ENCODE measurements at places on chromosomes 2 and 18. TPM values are rescaled to one million over a fixed set of nuclear protein-coding genes. Genes with fewer than 3 reads are reported as not detected.
A peak's percentile ranks its signal among the peaks of the same experiment; 100 is the strongest.

The AMER3 gene
- not detected for total RNA-seq

The ATOH8 gene
- 53.0 TPM for total RNA-seq

The EGR4 gene
- not detected for total RNA-seq

The VWC2L gene
- total RNA-seq: not detected

The MAP3K19 gene
- not detected for total RNA-seq

The SCN3A gene
- total RNA-seq: 5.2 TPM

The SERPINB3 gene
- total RNA-seq: not detected

DNA sequence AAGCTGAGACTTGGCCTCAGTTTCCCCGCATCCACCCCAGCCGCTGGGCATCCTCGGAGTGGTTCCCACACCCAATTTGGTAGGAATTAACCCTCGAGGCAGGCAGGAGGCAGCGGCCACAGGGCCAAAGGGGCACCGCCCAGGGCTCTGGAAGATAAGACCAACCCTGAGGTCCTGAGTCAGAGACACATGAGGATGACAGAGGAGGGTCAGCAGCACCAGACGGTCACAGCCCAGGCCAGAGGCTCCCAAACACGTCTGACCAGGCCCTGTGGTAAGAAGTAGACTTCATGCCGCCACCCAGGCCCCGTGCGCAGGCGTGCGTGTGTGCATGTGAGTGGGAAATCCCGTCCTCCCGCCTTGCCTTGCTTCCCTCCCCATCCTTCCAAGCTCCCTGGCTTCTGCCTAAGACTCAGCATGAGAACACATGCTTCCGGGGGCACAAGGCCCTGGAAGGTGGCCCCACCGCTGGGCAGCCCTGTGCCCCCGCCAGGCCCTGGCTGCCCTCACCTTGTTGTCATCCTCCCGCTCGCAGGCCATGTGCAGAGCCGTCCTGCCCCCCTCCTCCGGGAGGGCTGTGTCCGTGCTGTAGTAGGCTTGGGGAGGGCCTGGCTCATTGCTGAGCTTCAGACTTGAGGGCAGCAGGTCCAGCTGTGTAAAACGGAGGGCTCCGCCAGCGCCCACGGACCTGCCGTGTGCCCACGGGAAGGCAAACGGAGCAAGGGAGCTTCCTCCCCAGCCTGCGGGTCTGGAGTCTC, 46.3 kb downstream of the ANKMY1 start:
- DNase-seq: no peak

- DNase-seq: no peak
Measured at GRCh38 chr2:240899468-240899865, 3.5 kb upstream of the MAB21L4 start.

DNA sequence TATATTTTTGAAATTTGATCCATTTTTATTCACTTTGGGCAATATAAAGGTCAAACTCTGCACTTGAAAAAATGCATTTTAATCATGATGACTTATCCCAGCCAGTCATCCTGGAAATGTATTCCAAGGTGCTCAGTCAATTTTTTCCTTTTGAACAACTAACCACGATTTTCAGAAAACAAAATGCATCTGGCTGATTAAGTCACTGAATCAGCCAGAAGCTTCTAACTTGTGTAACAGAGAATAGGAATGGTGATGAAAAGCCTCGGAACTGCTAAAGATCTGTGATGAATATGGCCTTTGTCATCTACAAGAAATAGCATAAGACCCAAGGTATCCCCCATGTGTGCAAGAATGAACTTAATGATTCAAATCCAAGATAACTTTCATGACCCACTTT, 572.7 kb downstream of the EPHA4 start:
- DNase-seq: no peak

DNA sequence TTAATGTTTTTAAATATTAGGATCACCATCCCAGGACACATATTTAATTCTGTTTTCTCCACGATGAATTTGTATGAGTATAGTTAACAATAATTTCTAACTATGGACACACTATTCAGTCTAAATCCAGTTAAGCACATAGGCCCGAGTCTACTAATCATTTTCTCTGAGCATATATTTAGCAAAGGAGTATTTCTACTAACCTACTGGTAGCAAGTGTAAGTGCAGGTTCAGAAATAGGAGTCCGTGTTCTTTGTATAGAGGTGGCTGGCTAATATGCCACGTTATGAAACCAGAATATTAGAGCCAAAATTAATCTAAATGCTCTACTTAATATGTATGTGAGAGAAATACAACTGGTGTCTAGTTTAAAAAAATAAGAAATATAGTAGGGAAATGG, 416.6 kb upstream of the NXPH2 start:
- no peak for DNase-seq

DNA sequence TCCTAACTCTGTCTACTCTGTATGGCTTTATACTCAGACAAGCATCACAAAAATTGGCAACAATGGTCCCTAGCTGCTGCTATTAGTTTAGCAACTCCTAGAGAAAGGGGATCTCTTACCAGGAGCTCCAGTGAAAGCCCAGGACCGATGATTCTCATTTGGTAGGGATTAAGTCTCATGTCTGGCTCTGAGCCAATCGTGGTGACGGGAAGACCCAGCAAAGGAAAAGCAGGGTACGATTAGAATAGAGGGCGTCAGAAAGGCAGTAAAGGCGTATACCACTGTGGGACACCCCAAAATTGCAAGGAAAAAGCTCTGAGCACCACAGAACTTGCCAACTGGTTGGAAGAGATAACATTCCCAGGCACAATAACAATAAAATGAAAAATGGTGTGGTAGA, 129.5 kb downstream of the MTCL1 start:
- DNase-seq: no peak

DNA sequence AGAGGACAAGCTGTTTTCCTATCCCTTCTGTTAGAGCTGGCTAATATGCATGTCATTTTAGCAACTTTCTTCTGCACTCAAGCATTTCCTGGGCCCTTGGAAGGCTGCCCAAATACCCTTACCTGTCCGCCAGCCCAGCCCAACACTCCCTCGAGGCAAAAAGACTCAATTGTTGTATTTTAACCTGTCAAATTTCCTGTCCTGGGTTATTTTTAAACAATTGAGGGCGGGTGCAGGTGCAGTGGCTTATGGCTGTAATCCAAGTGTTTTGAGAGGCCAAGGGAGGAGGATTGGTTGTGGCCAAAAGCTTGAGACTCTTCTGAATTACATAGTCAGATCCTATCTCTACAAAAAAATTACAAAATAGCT, 125.0 kb upstream of the ARHGAP28 start:
- no peak for DNase-seq

GRCh38 chr2:74001781-74002504, 17.2 kb downstream of the TET3 start:
- DNase-seq: peak; percentile 72

GRCh38 chr2:42048299-42049220, 739 bp downstream of the PKDCC start:
- DNase-seq: no peak

- no peak for DNase-seq
Measured at GRCh38 chr2:144224472-144224871, 295.4 kb downstream of the ZEB2 start.

DNA sequence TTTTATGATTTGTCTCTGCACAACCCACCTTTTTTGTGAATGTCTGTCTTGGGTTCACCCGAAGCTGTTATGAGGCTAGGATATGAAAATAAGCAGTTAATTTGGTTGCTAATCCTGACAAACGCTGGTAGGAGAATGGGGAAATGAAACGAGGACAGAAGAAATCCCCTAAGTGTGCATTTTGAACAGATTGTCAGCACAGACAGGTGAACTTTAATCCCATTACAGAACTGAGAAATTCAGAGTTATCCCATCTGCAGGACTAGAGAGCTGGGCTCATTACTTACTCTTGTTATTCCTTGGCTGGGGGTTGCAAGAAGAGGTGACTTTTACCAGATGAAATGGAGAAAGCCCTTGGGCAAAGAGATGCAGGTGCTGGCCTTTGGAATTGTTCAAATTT, 123.3 kb upstream of the NYAP2 start:
- no peak for DNase-seq

DNA sequence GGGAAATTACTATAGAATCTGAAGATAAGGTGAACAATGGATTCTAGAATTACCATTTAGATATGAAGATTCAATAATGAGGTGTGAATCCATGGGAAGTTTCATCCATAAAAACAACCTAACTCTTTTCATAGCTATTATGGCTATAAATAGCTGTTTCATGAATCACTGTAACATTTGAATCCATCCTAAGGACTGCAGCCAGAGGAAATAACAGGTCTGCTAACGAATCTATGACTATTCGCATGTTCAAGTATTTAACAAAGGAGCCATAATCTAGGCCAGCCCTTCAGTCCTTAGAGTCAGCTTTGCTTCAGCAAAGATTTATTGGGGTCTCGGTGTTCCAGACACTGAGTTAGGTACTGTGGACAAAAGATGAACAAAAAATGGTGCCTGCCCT, 87.1 kb downstream of the MYOM1 start:
- no peak for DNase-seq

GRCh38 chr2:170006587-170007325, 171.2 kb upstream of the MYO3B start:
- DNase-seq: no peak

DNA sequence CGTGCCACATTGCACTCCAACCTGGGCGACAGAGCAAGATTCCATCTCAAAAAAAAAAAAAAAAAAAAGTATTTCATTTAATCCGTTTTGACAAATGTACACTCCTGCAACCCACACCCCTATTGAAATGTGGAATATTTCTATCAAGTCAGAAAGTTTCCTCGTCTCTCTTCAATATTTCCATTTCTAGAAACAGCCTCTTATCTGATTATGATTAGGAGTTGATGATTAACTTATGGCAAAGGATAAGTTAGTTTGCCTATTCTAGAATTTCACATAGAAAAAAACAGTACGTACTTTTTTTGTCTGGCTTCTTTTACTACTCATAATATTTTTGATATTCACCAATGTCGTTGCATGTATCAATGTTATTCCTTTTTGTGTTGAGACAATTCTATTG, 107.1 kb upstream of the DNMT3A start:
- DNase-seq: no peak

- no peak for DNase-seq
Measured at GRCh38 chr2:54285451-54285850, 29.4 kb upstream of the TSPYL6 start.

- no peak for DNase-seq
Measured at GRCh38 chr2:29987146-29987545, 65.8 kb upstream of the ALK start.

DNA sequence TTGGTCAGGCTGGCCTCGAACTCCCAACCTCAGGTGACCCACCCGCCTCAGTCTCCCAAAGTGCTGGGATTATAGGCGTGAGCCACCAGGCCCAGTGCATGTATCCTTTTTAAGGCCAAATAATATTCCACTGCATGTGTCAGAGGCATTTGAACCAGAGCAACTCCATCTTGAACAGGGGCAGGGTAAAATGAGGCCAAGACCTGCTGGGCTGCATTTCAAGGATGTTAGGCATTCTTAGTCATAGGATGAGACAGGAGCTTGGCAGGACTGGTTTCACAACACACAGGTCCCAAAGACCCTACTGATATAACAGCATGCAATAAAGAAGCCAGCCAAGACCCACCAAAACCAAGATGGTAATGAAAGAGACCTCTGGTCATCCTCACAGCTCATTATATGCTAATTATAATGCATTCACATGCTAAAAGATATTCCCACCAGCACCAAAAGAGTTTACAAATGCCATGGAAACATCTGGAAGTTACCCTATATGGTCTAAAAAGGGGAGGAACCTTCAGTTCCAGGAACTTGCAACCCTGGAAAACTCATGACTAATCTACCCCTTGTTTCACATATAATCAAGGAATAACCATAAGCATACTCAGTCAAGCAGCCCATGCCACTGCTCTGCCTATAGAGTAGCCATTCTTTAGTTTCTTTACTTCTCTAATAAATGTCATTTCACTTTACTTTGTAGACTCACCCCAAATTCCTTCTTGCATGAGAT, 204.6 kb downstream of the RAB3GAP1 start:
- no peak for DNase-seq

GRCh38 chr2:110876167-110876999, 144.0 kb downstream of the ACOXL start:
- no peak for DNase-seq

DNA sequence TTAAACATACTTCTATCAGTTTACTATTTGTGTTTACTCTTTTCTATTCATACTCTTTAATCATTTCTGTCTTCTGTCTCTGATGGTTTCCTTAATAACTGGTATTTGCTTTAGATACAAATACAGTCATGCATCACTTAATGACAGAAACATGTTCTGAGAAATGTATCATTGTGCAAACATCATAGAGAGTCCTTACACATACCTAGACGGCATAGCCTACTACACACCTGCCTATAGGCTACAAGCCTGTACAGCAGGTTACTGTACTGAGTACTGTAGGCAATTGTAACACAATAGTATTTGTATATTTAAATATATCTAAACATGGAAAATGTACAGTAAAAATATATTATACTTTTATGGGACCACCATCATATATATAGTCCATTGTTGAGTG, 36.3 kb downstream of the VSNL1 start:
- no peak for DNase-seq

GRCh38 chr2:148567716-148568115, 76.8 kb upstream of the EPC2 start:
- DNase-seq: no peak

- DNase-seq: no peak
Measured at GRCh38 chr2:209321076-209321475, 102.8 kb upstream of the MAP2 start.

DNA sequence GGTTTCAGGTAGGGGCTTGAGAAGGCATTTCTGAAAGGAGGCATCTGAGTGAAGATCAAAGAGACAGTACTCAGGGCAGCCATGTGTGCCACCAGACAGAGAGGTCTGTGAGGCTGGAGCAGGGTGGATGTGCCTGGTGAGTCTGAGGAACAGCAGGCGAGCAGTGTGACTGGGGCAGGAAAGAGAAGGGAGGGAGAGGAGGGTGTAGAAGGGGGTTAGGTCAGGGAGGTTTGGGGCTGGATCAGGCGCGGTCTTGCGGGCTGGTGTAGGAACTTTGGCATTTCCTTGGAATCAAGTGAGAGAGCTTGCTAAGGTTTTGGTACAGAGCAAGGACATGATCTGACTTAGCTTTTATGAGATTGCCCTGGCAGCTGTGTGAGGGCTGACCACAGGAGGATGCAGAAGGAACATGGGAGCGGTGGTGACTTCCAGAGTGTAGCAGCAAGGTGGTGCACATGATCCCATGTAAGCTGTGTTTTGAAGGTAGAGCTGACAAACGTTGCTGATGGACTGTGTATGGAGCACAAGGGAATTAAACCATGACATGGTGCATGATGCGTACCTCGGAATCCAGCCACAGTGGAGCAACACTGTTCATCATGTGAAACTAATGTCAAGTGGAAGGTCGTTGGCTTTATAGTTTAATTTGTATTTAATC, 13.9 kb downstream of the RAB31 start:
- DNase-seq: no peak

DNA sequence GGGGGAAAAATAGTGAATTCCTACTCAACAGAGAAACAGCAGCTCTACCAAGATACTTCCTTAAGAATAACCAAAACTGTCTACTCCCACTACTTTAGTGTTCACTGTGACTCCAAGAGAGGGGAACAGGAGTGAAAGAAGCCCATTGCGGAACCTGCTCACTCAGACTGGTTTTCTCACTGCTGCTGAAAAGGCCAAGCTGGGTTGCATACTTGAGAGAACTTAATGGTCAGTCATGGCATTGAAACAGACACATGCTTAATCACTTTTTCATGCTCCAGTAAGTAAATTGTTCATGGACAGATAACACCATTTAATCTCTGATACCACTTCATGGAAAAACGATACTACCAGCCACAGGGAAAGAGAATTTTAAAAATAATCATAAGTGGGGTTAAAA, 35.7 kb upstream of the SLC8A1 start:
- no peak for DNase-seq

Data from spleen (tissue), 13 donors.